Omental fat pad (tissue), 4 donors: ENCODE measurements at places on chromosomes 16 and 17.

DNA sequence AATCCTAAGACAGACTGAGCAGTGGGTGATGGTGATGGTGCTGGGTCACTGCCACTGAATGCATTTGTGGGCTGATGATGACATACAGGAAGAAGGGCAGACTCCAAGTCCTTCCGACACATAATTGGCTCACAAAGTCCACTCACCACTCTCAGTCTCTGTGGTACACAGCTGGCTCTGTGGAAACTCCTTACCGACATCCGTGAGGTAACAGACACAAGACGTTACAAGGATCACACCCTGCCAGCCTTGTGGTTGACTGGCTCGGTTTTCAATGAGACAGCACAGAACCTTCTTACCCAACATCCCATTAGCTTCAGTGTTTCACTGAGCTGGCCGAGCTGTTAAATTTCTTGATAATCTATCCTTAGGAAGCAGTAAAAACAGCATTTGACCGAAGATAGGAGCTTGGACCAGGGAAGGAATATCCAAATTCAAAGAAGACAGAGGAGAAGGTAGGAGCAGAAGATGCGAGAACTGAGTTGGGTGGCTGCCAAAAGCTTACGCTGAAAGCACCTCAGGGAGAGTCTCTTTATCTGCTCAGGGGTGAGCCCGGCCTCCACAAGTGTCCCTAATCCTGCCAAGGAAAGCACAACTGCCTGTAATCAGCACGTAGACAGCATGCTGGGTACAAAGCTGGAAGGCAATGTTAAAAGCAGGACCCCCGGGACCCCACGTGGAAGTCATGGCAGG is 5.5 kb upstream of the MXRA7 start:
- DNase-seq: peak; percentile 44

DNA sequence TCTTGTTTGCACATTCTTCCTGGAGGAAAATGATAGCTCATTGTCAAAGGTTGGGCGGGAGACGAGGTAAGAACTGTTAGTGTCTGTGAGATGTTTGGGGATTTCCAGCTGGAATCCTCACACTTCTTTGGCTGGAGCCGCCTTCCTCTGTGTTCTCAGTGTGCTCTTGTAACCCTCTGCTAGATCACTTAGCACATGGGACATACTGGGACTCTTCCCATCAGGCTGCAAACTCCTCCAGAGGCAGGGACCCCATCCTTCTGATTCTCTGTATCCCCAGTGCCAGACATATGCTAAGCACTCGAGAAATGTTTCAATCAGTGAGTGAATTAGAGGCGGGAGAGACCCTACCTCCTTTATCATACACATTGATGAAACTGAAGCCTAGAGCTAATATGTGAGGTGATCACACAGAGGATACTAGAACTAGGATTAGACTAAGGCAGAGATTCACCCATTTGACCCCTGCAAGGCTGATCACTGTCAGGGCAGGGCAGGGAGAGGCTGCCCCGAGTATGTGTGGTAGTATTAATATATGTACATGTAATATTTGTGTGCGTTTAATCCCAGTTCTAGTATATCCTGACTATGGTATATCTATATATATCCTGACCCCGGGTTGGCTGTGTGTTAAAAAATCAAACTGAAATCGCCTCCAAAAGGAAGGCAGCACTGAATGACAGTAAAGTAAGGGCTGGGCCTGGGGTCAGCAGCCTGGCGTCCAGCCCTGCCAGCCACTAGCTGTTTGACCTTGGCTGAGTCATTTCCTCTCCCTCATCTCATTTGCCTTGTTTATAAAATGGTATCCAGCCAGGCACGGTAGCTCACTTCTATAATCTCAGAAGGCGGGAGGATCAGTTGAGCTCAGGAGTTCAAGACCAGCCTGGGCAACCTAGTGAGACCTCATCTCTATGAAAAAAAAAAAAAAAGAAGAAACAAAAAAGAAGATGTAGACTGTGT is 75.5 kb upstream of the TBX2 start:
- DNase-seq: peak; percentile 3

DNA sequence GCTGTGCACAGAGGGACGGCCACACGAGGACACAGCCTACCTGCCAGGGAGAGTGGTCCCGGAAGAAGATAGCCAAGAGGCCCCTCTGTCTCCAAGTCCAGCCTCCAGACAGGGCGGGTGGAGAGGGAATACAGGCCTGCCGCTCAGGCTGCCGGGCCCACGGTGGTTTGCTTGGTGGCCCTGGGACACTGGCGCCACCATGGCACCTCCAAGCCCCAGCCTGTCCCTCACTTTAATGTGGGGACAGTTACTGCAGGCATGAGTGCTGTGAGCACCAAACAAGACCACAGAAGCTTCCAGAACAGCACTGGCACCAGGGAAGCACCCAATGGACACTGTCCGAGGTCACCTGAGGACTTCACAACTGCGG is 22.0 kb upstream of the CHMP6 start:
- DNase-seq: no peak

- no peak for DNase-seq
Measured at GRCh38 chr17:34487626-34488025, 91.8 kb upstream of the TMEM132E start.

- DNase-seq: no peak
Measured at GRCh38 chr17:5758651-5759050, 174.3 kb upstream of the NLRP1 start.

DNA sequence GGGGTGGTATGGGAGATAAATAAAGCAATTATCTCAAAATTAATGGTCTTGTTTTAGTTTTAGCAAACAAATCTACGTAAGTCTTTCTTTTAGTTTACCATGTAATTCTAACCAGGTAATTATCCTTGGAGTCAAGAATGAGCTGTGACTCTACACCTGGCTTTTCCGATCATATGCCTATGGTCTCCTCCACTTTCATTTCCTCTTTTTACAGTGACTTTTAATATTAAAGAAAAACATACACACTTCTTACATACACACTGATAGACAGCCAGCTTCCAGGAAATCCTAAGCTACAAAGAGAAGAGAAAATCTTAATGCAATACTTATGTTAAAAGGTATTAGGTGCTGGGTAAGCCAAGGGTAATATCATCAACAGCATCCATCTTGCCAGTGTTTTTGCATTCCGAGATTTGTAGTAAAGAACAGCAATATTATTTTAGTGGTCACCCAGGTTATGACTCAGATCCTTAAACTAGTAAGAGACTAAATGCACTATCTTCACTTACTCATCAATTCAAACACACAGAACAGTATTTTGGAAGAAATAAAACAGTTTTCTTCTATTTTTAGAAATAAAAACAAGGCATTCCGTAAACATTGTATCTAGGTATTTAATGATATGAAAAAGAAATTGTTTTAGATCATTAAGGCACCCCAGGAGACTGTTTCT is 4.4 kb upstream of the IRX5 start:
- no peak for DNase-seq

DNA sequence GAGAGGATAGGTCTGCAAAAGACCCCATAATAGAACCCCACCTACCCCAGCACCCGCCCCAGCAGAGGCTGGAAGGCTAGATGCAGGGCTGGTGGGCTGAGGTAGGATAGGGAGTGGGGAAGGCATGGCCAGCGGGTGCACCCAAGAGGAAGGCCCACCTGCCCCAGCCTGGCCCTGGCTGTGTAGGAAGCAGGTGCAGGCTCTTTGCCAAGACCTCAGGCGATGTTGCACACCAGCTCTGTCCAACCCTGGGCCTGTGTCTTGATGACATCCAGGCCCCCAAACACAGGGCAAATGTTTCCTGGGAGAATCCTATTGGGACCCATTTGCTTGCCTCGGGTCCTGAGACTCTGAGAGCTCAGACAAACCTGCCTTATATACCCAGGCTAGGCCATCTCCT is 12.2 kb downstream of the UNC119 start:
- no peak for DNase-seq

DNA sequence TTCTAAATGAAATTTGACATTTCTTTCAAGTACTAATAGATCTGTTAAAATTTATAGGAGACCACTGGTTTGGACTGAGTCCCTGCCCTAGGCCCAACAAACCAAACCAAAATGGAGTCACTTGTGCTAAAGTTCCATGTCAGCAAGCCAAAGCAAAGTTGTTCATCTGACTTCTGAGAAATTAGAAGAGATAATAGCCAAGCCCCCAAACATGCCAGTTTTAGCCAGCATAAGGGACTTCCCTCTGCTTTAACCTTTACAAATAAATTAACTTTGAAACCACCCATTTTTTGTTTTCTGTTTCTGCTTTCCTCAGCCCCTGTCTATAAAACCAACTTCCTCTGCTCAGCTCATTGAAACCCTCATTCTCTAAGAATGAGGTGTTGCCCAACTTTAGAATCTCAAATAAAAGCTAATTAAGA is 18.9 kb downstream of the CDR2 start:
- no peak for DNase-seq

DNA sequence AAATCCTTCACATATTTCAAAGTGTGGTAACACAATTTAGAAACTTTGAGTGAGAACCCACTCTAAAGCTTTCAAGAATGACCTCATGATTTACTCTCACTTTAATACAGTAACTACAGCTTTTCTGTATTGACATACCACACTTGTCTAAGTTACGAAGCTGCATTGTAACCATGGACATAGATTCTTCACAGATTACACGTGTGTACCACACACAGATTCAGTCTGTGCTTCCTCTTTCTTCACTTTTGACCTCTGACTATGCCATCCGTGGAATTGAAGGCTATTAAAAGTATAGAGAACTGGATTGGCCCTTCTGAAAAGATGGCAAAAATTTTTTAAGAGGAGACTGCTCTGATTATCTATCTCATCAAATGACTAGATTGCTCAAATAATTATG is 172.7 kb downstream of the TANC2 start:
- no peak for DNase-seq

DNA sequence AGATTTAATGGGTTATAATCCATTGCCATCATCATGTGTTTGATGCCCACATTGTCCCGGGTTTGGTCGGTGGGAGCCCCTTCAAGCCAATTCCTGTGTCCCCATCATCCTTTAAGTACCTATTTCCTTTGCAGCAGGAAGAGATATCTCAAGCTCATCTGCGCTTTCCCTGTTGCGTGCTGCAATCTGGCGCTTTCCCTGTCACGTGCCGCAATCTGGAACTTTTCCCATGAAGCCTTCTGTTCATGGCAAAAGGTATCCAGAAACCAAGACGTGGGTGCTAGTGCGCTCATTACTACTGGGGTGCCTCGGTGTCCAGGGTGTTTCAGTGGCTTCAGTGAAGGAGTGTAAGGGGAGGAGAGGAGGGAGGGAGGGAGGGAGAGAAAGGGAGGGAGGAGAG is 174.6 kb upstream of the ZNF469 start:
- no peak for DNase-seq

DNA sequence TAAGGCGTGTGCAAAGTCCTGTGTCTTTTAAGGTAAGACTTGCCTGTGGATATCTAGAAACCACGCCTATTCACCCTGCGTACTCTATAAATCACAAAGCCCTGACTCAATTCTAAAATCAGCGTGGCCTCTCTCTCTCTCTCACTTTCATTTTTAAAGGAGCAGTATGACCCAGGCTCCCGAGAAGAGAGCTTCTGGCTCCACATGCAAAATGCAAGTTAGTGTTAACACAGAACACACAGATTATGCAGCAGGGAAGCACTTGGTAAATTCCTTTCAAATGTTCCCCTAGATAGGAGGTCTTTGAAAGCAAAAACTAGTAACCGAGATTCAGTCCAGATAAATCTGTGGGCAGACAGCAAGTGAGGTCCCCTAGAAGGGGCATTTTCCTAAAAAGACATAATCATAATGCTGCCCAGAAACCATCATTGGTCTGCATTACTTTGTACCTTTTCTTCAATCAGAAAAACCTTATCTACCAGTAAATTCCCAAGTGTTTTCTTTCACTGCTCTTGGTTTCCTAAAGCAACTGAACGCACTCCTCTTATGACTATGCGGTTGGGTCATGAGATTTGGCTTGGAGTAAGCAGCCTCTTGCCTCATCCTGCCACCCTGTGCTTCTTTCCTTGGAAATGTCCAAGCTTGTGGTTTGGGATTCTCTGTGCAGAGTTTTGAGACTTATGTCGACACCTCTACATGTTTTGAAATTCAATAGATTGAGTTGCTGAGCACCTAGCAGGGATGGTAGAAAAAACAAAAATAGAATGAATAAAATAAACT is 31.7 kb upstream of the KCNJ2 start:
- no peak for DNase-seq

DNA sequence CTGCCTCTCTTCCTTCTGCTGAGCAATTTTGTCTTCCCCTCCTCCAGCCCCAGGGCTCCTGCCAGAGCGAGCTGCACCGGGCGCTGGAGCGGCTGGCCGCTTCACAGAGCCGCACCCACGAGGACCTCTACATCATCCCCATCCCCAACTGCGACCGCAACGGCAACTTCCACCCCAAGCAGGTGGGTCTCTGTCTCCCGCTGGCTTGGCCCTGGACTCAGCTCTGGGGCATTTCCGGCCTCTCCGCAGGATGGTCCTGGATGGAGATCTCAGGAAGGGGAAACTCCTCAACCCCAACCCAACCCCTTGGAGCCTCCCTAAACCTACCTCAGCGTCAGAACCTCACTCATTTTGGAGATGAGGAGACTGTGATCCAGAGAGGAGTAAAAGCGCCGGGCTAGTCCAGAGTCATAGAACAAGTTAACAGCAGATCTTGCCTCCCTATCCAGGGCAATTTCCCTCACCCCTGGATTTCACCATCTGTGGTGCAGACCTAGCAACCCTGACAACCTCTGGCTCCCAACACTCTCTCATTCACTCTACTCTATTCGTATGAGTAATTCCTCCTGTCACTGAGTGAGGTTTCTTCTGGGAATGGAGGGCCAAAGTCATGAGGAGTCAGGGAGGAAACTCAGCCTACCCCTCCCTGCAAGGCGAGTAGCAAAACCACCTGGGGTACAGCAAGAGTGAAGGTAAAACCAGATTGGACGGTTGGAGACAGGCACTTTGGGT is 10.8 kb downstream of the IGFBP4 start:
- DNase-seq: no peak

DNA sequence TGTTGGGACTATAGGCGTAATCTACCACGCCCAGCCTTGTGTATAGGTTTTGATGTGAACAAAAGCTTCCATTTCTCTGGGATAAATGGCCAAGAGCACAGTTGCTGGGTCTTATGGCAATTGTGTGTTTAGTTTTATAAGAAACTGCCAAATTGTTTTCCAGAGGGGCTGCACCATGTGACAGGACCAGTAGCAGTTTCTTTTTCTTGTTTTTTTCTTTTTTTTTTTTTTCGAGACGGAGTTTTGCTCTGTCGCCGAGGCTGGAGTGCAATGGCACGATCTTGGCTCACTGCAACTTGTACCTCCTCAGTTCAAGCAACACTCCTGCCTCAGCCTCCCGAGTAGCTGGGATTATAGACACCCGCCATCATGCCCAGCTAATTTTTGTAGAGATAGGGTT is 34.3 kb upstream of the CBX4 start:
- no peak for DNase-seq

GRCh38 chr16:66372898-66373155 is 6.3 kb downstream of the CDH5 start:
- DNase-seq: no peak
